Caki2 (cell line): ENCODE measurements at places on chromosomes 2 and 18.

DNA sequence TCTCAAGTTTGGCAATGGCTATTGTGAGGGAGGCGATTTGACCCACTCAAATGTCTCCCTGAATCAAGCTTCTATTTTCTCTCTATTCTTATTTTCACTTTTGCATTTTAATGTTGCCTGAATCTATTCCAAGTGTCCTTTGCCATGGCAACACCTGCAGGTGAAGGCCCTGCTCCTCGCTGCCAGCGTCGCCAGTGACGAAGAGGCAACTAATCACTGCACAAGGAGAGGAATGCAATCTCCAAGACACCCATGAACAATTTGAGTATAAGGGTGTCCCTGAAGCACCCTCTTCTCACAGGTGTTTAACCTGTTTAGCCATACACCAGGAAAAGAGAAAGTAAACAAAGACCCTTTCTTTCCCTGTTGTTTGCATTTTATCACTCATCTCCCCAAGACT is 165.6 kb upstream of the VRK2 start:
- peak; percentile 59 for DNase-seq

DNA sequence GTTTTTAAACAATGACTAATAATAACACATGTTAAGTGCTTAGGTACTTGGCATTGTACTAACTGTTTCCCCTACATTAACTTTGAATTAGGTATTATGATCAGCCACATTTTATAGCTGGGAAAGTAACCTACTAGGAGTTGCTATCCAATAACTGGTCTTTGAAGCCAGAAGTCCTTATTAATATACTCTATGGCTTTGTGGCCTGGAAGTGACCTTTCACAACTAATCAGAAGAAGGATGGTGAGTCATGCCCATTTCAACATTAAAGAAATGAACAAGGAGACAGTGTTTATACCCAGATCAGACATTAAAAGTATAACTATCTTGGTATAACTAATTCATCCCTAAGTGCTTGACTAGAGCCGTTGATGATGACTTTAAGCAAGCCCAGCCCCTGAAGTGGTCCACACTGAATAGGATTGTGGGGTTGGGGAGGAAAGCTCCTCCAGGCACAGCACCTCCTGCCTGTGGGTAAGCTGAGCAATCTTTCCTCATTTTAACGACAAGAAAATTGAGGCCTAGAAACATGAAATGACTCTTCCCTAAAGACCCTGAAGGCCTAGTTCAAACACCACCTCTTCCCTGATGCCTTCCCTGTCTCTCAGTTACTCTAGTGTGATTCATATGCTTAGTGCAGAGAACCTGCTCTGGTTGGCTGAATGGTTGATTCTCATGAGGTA is 71.6 kb upstream of the RFX8 start:
- DNase-seq, result peak; percentile 31

DNA sequence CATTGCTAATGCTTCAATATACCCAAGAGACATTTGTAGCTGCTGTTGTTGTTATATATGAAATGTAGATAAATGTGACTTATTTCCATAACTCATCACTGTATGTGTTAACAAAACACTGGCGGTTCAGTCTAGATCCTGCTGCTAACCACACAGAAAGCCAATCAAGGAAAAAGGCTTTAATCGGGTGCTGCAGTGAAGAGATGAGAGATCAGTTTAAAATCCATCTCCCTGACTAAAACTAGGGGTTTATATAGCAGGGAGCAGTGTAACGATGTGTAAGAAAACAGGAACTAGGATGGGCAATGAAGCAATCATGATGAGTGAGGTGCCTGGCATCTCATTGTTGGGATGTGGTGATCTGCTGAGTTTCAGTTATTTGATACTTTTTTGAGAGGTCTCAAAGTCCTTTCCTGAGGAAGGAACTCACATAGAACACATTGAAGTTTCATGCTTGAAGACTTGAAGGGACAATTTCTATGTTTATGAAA is 677.7 kb upstream of the CDH7 start:
- no peak for DNase-seq

- DNase-seq, result peak; percentile 44
Measured at GRCh38 chr2:158539176-158540005, 82.6 kb downstream of the PKP4 start.

- no peak for DNase-seq
Measured at GRCh38 chr2:189260361-189260814, 80.8 kb upstream of the COL5A2 start.

DNA sequence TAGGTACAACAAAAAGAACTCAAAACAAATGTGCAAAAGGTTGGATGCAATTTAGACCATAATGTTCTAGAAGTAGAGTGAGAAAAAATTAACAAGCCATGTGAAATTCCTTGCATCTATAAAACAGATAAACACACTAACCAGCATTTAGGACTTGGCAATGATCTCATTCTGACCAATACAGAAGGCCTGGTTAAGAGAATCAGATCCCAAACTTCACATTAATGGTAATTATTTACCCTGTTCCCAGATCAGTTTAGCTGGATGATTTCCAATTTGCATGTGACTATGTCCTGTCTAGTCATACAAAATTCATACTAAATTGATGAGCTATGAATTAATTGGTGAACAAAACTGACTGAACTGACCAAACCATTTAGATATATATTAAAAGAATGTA is 98.4 kb upstream of the FIGN start:
- no peak for DNase-seq

DNA sequence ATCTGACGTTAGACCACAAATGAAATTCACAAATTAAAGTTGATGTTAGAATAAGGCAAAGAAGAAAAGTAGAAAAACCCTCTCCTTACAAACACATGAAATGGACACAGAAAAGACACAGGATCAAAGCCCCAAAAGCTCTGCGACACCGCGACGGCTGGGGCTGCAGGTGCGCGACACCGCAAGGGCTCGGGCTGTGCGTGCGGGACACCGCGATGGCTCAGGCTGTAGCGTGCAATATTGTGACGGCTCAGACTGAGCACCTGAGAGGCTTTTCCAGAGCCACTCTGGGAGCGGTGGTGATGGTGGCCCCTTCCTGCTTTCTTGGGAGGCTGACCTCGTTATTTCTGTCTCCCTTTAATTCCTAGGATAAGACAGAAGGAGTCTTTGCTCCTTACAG is 256.9 kb downstream of the TWIST2 start:
- DNase-seq, result no peak

DNA sequence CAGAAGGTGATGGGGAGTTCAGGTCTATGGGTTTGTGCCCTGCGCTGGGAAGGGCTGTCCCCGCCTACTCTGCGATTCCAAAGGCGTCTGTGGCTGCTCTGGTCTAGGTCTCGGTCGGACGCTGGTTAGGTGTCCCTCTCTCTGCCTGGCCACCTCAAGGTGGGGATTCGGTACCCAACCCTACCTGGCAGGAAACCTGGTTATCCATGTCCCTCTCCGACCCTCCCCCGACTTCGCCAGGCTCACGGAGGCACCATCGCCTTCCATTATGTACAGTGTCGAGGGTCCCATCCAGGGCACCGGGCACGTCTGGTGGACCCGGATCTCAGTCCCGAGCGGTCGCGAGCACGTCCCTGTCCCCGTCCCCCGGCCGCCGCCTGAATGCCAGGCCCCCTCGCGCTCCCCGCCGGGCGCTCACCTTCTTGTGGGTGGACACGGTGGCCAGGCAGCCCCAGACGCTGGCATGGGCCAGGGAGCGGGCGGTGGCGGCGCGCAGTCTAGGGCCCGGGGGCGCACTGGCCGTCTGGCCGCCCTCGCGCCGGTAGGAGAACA is 628 bp downstream of the CREG2 start:
- DNase-seq, result no peak

DNA sequence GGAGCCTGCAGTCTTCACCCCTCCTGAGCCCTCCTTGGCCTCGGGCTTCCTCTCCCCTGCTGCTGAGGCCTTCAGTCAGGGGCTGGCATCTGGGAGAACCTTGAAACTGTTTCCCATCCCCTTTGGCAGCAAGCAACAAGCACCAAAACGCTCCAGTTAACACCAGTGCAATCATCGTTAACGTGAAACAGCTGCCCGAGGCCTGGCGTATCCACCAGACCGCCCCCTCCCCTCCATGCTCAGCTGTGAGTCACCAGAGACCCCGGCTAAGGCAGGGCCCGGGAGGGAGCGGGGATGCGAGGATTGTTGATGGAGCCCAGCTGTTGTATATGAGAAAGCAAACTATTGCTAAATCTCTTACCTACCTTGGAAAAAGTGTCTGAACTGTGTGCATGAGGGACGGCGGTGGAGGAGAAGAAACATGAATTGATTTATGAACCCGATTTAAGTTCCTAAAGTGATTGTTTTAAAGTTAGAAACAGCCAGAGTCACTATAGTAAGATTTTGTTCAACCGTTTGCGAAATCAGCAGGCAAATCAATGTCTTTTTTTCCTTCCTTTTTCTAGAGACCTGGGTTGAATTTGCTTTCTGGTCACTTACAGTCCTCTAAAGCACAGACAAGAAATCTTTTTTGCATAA is 5.2 kb downstream of the ZFP36L2 start:
- peak; percentile 49 for DNase-seq

GRCh38 chr2:8509621-8510020 is 172.2 kb upstream of the ID2 start:
- no peak for DNase-seq

DNA sequence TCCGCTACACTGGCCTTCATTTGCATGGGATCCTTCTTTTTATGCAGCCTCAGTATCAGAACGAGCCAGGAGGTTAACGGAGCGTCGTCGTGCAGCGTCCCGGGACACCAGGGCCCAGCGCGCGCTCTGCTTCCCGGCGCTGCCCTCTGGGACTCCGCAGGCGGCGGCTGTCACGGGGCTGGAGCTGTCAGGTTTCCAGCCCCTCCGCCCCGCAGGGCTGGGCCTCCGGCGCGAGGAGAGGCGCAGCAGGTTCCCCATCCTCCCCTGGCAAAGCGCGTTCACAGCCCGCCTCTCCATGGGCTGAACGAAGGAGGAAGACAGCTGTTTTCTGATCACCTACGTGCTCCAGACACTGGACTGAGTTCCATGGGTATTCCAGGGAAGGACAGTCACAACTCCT is 12.5 kb upstream of the PAX8 start:
- DNase-seq, result no peak

- DNase-seq, result no peak
Measured at GRCh38 chr2:120436460-120436739, 90.5 kb downstream of the INHBB start.

- DNase-seq, result peak; percentile 15
Measured at GRCh38 chr18:55321265-55322177, 266.5 kb downstream of the TCF4 start.

DNA sequence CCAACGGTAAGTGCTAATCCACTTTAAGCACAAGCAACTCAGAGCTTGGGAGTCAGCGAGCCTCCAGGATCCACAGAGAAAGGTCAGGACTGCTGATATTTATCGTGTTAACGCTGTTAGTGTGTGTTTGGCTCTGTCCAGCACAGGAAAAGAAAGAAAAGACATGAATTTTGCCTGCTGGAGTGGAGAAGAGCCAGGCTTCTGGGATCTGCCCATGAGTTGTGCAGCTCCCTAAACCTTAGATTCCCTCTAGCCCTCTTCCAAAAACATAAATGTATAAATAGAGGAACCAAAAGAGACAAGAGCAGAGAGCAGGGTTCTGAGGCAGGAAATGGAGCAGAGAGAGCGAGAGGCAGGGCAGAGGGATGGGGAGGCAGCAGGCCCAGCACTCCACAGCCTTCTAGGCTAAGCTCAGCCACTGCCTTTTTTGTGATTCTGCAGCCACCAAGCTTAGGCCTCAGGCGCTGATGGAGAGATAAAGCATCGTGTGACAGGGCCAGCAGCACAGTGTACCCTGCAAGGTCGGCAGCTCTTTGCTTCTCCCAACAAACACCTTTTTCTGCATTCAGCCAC is 14.5 kb upstream of the MAT2A start:
- no peak for DNase-seq

- DNase-seq, result no peak
Measured at GRCh38 chr18:49360582-49360981, 99.9 kb downstream of the DYM start.

DNA sequence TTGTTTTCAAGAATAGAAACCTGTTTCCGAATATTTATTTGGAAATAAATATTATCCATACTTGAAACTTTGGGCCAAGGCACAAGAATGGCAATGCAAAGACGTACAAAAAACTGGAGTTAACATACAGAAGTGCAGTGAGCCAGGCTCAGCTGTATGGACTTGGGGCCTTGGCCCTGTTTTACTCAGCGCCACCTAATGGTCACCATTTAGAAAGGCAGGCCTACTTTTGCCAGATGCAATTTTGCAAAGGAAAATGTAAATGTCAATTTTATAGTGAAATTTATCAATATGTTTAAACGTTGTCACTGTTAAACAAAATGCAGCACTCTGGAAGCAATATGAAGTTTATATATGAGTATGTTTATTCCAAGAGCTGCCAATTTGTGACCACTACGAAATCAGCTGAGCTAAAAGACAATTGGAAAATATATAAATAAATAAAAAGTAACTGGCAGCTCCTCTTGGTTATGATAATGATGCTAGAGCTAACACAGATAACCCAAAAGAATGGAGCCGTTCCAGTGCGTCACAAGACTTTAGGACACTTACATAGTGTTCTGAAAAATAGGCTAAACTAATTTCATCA is 155.0 kb downstream of the ARHGAP15 start:
- no peak for DNase-seq

GRCh38 chr2:134917360-134917865 is 1.2 kb upstream of the CCNT2 start:
- DNase-seq, result no peak

- DNase-seq, result peak; percentile 10
Measured at GRCh38 chr2:1162768-1163584, 212.3 kb downstream of the SNTG2 start.

DNA sequence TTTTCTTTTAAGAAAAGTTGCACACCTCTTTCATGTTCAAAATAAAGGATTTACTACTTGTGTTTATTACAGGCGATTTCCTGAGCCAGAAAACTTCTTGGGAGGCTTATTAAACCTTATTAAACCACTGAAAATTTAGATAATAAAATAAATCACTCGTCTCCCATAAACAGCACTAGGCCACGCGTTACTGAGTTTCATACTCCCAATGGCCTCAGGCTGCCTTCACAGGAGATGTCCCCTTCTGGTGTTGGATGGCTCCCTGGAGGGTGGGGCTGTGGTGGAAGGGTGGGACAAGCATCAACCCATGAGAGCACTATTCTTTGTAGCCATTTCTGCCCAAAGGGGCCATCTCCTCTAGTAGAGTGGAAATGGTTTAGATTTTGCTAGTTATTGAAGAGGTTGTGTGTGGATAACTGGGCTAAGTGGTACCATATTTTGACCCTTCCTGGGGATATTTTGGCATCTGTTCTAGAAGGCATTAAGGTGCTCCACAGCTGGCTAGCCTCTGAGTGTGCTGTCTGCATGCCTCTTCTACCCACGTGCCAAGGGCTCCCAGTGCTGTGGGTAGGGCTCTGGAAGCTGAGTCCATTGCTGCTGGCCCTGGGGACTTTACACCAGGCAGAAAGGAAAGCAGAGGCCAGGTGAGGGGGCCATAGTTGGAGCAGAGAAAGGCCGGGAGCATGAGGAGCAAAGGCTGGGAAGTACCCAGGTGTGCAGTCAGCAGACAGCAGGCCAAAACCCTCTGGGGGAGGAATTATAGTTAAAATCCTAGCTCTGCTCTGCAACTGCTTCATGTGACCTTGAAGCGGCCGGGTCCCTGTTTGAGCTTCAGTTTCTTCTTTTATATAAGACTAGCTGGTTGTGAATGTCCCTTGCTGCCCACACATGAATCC is 121.7 kb upstream of the SMAD2 start:
- no peak for DNase-seq

- DNase-seq, result peak; percentile 29
Measured at GRCh38 chr2:46487667-46488335, 8.4 kb downstream of the TMEM247 start.

- DNase-seq, result no peak
Measured at GRCh38 chr2:68250652-68251186, 1.6 kb downstream of the PPP3R1 start.
